ENCODE measurements at places on chromosomes 5 and 9.

- DNase-seq, result no peak
These were observed 100.1 kb upstream of the DHFR start for GRCh38 chr5:80754900-80755299.

DNA sequence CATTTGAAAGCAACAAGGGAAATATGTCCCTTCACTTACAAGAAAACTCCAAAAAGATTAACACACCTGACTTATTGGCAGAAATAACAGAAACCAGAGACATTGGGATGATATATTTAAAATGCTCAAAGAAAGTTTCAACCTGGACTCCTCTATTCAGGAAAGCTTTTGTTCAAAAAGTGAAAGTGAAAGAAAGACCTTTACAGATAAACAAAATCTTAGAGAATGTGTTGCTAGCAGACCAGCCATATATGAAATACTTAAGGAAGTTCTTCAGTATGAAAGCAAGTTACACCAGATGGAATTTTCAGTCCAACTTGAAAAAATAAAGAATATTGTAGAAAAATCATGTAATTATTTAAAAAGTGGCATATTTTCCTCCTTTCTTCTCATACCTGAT lies 1075.1 kb downstream of the NR2F1-AS1 start:
- no peak for DNase-seq

DNA sequence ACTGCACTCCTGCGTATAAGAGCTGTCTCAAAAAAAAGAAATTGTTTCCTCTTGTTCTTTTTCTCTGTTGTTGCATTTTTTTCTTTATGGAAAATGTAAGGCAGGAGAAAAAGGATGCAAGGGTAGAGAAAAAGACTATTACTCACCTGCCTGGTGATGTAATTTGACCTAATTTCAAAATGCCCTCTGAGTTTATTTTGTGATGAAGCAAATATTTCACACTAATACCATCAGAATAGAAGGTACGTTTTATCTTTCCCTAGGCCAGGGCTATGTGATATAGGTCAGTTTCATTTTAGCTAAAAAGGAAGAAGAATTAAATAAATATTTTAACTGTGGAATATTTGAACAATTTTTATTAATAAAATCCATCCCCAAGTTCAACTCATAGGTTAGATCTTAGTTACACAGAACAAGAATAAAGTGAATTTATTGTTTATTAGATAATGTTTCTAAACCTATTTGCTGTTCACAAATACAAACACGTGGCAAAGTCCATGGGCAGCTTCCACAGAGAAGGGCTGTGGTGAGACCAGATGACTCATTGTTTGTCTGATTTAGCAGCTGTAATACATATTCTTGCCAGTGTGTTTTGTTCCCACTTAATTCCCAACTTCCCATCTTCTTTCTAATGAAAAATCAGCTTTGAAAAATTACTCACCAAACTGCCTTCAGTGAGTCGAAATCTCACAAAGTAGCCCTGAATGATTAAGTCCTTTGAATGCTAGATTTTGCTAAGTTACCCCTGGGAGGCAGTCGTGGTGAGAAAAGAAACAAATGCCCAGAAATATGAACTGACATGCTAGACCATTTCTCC lies 52.8 kb upstream of the CCDC112 start:
- DNase-seq, result no peak

DNA sequence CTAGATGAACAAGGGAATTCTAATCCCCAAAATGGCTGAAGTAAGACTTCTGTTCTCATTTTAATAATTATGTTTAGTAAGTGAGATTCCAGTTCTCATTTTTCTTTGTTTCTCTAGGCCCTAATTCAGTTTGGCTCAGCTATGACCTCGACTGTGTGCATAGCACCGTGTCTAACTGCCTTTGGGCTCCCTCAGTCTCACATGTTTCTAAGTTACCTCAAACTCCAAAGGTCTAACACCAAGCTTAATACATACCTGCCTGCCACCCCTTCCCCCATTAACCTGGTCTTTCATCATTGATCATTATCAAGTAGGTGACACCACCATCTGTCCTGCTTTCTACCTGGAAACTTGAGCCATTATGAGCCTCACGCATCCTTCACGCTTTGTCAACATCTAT lies 273.2 kb downstream of the SAXO1 start:
- DNase-seq, result no peak

DNA sequence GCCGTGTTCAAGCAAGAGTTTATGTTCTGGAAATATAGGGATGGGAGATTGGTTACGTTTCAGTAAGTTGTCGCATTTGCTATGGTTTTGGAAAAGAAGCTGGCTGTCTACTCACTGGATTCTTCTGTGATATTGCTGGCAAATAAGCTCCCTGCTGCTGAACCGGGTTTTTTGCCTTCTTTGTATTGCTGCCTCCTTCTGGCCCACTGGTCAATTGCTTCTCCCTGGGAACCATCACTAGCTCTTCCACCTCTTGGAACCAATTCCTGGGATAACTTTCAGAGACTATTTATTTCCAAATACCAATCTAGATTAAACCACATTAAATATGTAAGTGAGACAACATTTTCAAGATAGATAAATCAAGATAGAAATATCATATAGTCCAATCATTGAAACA lies 43.0 kb downstream of the NUDT12 start:
- DNase-seq, result no peak

DNA sequence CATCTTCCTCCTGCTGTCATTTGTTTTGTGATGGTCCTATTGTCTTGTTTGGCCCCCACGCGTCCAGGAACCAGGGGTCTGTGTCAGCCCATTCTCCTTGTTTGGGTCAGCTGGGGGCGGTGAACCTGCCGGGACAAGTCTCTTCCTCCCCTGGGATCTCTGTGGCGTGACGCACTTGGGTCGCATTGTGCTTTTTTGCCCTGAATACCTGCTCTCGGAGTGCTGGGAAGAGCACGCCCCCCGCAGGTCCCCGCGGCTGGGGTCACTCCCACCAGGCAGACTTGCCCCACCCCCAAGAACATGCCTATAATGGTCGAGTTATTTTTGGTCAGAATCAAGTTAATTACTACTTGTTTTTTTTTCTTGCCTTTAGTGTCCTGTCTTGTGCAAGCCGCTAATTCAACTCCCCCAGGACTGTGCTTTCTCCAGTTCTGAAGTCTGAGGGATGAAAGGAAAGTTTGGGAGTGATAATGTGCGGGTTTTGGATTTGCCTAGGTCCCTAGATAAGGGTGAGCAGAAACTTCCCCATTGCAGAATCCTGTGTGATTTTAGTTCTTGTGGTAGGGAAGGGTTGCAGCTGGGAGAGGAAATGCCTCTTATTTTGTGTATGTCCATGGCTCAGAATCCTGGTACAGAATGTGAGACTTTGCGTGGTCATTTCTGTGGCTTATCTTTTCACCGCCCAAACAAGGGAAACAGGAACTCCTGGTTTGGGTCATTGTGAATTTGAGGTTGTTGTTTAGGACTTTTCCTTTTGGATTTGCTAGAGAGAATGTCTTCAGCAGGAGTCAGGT lies 789 bp downstream of the ACER2 start:
- DNase-seq, result no peak

GRCh38 chr5:133240425-133241091 lies 188.7 kb downstream of the HSPA4 start:
- DNase-seq, result no peak

GRCh38 chr9:121786998-121787422 lies 135.6 kb downstream of the DAB2IP start:
- no peak for DNase-seq

- DNase-seq, result no peak
These were observed 80.5 kb upstream of the ANKRD55 start for GRCh38 chr5:56313596-56313995.

DNA sequence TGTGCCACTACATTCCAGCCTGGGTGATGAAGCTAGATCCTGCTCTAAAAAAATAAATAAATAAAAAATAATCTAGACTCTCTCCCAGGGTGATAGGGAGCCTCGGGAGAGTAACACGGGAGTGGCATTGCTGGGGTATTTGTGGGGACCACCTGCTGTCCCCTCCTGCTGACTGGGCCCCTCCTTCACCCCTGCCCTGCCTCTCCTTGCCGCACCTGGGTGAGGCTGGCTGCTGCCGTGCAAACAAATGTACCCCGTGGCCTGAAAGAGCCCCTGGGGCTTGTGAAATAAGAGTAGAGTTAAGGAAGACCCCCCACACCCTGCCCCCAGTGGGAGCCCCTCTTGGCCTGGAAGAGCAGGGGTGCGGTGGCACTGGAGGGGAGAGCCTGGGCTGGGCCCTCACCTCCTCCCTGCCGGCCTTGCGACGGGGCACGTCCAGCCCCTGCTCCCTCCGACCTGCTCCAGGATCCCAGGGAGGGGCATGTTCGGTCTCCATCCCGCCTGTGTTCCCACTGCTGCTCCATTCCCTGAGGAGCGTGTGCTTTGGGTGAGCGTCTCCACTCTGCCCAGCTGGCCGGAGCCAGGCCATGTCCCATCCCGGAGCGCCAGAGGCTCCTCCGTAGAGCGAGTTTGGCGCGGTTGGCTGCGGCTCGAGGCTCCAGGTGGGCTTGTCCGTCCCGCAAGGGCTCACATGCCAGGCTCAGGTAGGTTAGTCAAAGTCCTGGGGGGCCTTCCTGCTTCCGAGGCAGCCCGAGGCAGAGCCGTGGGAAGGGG lies 75.0 kb upstream of the RNU6ATAC start:
- no peak for DNase-seq

DNA sequence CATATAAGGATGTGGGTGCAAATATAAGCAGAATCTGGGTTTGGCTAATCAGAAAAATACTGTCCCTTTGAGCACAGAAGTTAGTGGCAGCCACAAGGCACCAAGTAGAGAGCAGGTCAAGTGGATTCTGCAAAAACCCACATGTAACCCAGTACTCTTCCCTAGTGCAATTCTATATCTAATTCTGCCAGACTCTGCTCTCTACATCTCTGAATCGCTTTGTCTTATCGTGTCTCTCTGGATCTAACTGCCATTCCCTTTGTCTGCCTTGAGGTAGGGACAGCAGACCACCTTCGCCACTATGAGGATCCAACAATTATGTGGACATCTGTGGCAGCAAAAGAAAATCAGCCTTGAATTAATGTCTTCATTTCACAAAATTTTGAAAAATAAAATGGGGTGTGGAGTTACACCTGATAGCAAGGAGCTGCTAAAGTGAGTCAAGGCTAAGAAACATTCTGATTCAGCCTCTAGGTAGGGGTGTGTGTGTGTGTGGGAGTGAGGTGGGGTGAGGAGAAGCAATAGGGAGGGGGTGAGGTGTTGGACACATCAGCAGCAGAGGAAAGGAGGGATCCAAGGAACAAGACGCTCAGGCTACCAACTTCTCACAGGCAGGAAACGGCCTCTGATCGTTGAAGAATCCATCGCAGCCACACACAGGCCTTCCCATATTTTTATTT lies 33.7 kb upstream of the ZNF366 start:
- DNase-seq, result no peak

- DNase-seq, result no peak
These were observed 57.7 kb upstream of the EGFL7 start for GRCh38 chr9:136604823-136605525.

- no peak for DNase-seq
These were observed 464.9 kb upstream of the BRINP1 start for GRCh38 chr9:119834064-119834620.

GRCh38 chr9:708551-709432 lies 132.7 kb upstream of the DMRT1 start:
- DNase-seq, result no peak

GRCh38 chr5:84494453-84494852 lies 109.8 kb upstream of the EDIL3 start:
- no peak for DNase-seq

- no peak for DNase-seq
These were observed 76.0 kb upstream of the RNU6ATAC start for GRCh38 chr9:134240361-134240760.

DNA sequence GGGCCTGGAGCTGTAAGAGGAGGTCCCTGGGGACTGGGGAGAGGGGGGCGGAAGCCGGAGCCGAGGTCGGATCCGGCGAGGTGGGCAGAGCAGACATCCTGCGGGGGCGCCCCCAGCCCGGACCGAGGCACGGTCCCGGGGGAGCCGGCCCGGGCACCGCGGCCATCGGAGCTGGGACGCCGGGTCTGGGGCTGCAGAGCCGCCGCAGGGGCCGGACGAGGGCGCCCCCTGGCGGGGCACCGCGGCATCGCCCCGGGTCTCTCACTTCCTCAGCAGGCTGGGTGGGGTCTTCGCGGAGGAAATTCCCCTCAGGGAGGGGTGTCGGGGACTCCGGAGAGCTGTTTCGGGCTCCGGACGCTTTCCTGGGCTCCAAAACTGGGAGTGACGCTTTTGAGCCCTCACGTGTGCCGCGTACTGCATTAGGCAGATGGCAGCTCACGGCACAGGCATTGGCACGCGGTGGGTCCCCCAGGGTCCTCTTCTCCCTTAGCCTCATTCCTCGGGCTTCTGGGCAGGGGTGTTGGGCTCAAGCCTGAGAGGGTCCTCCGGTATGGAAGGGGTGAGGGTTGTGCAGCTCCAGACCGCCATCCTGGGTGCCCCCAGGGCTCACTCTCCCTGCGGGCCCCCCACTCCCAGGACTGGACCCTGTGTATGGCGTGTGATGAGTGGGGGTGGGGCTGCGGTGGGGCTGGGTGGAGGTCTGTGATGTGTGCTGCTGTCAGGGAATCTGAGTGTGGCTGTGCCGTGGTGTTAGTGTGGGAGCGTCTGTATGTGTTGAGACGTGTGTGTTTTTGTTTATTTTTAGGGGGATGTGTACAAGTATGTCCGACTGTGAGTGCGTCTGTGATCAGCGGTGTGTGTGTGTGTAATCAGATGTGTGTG lies 29.6 kb downstream of the LHX2 start:
- no peak for DNase-seq

- no peak for DNase-seq
These were observed 279.6 kb downstream of the ARRDC3 start for GRCh38 chr5:91103353-91104061.

- no peak for DNase-seq
These were observed 1864.7 kb upstream of the ACO1 start for GRCh38 chr9:30519756-30520155.

DNA sequence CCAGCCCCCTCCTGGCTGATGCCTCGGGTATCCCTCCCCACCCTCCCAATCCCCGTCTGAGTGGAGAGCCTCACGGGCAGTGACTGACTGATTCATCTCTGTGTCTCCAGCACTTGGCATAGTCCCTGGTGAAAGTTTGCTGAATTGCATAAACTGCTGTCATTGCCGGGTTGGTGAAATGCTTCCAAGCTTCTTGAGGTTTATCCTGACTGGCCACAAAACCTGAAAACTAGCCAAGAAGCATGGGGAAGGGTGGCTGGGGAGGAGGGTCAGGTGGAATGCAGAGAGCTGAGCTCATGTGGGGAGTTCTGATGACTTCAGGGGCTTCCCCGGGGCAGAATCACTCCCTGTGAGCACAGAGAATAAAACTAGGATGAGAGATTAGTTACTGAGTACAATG lies 56.9 kb upstream of the GGTA1 start:
- no peak for DNase-seq

All from stimulated activated CD4-positive, alpha-beta T cell treated with anti-CD3 and anti-CD28 coated beads, Interleukin-15, amount 100 ng/mL, for 1 hour (primary cell).